Stimulated activated CD4-positive, alpha-beta T cell treated with anti-CD3 and anti-CD28 coated beads, Interleukin-4, amount 100 ng/mL, for 1 hour (primary cell): ENCODE measurements at places on chromosomes 5 and 9.

DNA sequence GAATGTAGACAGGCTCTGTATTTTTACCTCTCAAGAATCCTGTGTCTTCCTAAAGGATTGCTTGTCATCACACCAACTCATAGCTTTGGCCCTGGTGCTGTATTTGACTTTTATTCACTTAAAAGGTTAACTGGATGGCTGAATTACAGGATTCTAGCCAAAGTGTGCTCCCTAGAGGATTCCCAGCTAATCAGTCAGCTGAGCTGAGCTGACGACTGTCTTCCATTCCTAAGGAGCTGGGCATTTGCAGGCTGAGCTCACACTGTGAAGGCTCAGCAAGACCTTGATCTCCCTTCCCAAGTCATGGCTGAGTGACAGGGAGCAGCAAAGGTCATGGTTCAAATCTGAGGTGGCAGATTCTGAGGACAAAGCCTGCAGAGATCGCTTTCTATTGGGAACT, 59.0 kb upstream of the PALM2AKAP2 start:
- no peak for DNase-seq

- DNase-seq: no peak
Measured at GRCh38 chr5:80122579-80122978, 87.4 kb downstream of the THBS4 start.

DNA sequence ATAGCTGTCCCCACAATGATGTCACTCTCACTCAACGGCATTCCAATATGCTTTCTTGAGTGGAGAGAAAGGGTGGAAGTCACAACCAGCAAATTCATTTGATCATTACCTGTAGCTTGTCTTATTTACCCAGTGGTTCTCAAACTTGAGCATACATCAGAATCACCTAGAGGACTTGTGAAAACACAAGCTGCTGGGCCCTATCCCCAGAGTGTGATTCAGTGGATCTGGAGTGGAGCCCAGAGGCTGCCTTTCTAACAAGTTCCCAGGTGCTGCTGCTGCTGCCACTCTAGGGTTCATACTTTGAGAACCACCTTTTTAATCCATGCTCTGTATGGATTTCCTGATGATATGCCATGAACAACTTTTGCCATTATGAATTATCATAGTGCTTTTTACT, 94.7 kb downstream of the KLHL3 start:
- no peak for DNase-seq

- DNase-seq: no peak
Measured at GRCh38 chr5:36238502-36239295, 3.0 kb downstream of the NADK2 start.

DNA sequence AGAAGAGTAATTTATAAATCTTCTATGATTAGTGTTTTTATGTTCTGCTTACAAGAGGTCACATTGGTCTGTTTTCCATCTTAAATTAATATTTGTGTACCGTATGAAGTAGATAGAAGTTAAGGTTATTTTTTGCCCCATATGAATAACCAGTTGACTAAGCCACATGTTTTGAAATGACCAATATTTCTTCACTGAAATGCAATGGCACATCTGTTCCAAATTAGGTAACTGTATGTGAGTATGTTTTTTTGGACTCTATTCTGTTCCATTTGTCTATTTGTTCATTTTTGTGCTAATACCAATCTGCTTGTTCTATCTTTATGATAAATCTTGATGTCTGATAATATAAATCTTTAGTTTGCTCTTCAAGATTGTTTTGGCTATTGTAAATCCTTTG, 17.7 kb downstream of the JAK2 start:
- no peak for DNase-seq

GRCh38 chr5:93705896-93706295, 35.5 kb downstream of the POU5F2 start:
- DNase-seq: no peak

- DNase-seq: no peak
Measured at GRCh38 chr9:113364951-113365350, 11.8 kb downstream of the HDHD3 start.

DNA sequence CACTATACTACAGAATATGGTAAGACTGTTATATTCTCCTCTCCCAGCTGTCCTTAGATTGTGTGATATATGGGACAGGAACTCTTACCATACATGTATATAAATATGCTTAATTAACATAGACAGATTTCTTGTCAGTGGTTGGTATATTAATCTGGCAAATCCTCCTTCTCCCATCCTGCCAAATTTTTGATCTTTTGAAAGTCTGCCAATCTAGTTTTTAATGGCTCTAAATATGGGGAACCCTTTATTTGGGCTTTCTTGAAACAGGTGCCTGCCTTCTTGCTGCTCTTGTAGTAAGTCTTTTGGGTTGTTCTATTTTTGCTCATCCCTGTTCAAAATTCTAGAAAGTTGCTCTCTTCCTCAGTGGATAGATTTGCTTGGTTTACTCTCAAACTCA, 63.5 kb downstream of the SPATA31D1 start:
- DNase-seq: no peak

GRCh38 chr9:126862104-126862761, 1.8 kb downstream of the ZBTB34 start:
- DNase-seq: no peak

GRCh38 chr5:61084658-61085057, 77.6 kb downstream of the SMIM15 start:
- DNase-seq: no peak

GRCh38 chr9:1535051-1535450, 480.1 kb upstream of the SMARCA2 start:
- no peak for DNase-seq

DNA sequence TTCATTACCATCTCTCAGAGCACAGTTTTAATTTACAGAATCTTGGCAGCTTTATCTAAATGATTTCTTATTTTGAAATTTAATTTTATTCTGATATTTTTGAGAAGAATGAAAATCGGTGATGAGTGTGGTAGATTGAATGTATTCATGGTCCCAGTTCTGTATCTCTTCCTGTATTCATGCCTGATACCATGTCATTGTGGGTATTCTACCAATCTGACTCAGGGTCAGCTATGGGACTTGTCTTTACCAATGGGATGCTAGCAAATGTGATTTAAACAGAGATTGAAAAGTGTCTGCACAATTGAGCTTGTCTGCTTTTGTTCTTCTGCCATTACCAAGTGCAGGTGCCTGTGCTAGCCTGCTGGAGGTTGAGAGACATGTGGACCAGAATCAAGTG, 17.8 kb upstream of the ZNF618 start:
- no peak for DNase-seq

GRCh38 chr5:64487283-64487682, 18.5 kb upstream of the RGS7BP start:
- no peak for DNase-seq

- DNase-seq: no peak
Measured at GRCh38 chr5:120252839-120253238, 211.3 kb upstream of the PRR16 start.

- no peak for DNase-seq
Measured at GRCh38 chr9:121566481-121567465, 67.1 kb upstream of the GGTA1 start.

DNA sequence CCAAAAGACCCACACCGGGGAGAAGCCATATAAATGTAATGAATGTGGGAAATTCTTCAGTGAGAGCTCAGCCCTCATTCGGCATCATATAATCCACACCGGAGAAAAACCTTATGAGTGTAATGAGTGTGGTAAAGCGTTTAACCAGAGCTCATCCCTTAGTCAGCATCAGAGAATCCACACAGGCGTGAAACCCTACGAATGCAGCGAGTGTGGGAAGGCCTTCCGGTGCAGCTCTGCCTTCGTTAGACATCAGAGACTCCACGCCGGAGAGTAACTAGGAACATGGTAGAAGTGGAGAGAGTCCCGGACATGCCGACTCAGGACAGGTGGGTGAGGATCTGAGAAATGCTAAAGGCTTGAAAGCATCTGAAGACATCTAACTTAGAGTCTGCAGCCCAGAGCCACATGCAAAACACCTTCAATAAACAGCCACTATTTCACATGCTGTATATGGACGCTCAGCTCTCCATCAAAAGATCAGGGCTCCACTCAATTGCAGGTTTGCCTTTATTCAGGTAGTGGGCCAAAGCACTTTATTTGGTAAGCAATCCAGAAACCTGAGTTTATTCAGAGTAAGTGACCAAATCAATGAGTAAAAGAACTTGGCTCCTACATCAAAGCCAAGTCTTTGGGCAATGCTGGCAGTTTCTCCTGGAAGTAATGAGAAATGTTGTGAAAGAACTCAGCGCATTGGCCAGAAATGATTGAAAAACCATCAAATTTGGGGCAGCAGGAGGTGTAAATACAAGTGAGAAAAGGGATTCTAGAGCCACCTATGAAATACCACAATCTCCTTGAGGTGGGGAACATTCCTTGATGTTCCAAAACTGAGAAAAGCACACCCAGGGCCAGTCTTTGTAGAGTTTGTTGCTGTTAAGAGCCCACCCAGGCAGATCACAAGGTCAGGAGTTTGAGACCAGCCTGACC, 6.0 kb downstream of the RPL12 start:
- DNase-seq: no peak

GRCh38 chr9:109303900-109304299, 17.0 kb downstream of the EPB41L4B start:
- DNase-seq: no peak

GRCh38 chr5:111392181-111392580, 120.2 kb downstream of the STARD4 start:
- DNase-seq: no peak

DNA sequence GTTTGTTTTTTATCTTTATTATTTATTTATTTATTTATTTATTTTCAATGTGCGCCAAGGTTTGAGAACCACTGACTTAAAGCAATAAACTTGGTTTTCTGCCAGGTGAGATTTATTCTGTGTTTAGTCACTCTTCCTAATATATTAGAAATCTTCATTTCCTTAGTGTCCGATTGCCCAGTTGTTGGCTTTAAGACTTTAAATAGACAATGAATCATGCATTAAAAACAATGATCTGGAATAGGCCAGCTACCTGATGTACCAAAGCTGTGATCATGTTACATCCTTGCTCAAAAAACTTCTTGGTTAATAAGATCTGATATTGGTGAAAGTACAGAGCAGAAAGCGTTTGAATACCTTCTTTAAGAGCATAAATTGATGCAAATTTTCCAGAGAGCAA, 52.1 kb upstream of the ERBIN start:
- DNase-seq: no peak

DNA sequence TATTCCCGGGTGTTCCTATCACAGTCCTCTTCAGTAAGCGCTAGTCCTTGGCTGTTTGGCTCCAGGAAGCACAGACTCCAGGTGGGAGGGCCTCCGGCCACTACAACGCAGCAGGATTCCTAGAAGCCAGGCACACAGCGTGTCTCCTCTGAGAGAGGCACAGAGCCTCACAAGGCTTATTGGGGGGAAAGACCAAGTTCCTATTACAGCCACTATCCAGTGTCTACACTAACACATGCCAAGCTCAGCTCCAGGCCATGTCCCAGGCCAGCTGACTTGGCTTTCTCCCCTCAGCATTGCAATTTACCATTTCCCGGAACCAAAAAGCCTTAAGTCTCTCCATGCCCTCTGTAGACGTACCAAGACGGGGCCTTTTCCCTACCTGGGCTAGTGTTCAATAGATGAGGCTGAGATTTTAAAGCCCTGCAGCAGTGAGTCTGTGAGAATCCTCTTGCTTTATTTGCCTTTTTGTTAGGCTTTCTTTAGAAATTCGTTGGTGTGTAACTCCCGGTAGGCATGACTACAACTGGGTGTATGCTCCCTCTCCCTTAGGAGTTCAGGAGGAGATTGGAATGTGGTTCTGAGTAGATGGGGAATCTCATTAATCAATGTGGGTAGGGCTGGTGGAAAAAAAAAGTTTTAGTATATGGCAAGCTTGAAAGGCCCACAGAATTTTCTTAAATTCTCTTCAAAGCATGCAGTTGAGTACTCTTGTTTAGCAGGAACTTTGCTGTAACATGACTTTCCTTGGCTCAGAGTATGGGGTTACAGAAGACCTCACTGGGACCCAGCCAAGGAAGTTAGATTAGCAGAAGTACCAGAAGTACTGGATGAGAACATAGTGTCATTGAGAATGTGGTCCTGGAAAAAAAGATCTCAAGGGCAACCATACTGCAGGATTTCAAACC, 84.3 kb upstream of the SLC1A3 start:
- no peak for DNase-seq

DNA sequence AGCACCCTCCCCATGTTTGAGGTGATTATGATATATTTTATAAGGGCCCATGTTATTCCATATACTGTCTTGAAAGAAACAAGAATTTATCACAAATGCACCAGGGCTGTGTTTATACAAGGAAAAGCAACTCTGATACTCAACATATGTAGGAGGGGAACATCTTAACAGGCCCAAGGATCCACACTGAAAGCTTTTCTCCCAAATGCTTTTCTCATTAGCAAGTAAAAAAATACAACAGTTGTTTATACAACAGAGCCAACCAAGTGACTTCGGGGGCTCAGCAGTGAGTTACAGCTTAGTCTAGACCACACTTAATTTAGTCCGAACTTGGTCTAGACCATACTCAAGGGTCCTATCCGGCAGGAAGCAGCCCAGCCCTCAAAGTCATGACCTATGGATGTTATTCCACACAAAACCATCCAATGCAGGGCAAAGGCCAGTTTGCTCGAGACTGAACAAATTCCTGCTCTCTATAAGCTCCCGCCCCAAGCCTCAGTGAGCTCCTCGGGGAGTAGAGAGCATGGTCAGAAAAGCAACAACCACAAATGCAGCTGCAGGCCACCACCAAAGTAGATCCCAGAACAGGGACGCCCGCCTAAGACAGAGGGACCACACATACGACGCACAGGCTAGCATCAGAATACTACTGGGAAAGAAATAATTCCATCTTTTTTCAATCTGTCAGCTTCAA, 6.8 kb downstream of the GZMK start:
- no peak for DNase-seq

- DNase-seq: no peak
Measured at GRCh38 chr5:14181299-14181968, 38.3 kb downstream of the TRIO start.

GRCh38 chr5:155293605-155294178, 280.1 kb downstream of the KIF4B start:
- no peak for DNase-seq

GRCh38 chr5:61071526-61071925, 90.7 kb downstream of the SMIM15 start:
- DNase-seq: no peak

DNA sequence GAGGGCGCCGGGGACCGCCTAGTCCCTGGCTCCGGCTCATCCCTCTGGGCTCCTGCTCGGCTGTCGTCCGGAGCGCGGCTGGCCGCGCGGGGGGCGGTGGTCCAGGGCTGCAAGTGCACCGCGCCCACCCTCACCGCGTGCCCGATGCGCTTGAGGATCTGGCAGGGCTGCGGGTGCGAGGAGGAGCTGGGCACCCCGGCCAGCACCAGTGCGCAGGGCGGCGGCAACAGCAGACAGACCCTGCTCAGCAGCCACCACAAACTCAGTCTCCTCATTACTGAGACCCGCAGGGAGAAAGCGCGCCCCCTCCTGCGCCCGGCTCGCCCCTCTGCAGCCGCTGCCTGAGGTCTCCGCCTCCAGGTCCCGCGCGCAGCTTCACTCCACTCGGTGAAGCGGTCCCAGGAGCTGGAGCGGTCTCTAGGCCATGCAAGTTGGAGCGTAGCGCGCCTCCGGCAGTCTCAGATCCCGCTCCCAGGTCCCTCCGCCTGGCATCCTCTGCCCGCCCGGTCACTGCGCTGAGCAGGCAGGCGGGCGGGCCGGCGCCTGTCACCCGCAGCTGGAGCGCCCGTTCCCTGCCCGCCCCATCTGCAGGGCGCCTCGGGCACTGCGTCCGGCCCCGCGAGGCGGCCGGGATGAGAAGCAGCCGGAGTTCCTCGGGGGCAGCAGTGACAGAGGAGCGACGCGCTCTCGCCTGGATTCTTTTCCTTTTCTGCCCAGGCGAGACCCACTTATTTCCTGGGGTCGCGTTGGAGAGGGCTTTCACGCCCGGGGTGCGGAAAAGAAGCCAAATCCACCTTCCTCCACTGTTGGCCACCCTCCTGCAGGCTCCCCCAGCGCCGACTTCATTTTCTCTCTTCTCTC, 512 bp downstream of the GRIN3A start:
- no peak for DNase-seq
